ENCODE measurements at places on chromosomes 16 and 17. TPM values are rescaled to one million over a fixed set of nuclear protein-coding genes. Genes with fewer than 3 reads are reported as not detected.

Gene FBXL19
- 27.7 TPM for total RNA-seq

Gene IRF8
- total RNA-seq = 29.6 TPM

Gene GPR179
- total RNA-seq = 0.23 TPM

Gene IL17C
- total RNA-seq = not detected

Gene TUFM
- 163 TPM for total RNA-seq

Gene DYNLRB2
- 1.3 TPM for total RNA-seq

Gene ITGAL
- total RNA-seq = 16.7 TPM

Gene KRTAP9-4
- total RNA-seq = not detected

Gene C17orf50
- total RNA-seq = not detected

Gene AMFR
- total RNA-seq = 121 TPM

Gene CD7
- 12.0 TPM for total RNA-seq

- DNase-seq = peak; percentile 72
Observed at GRCh38 chr17:78324391-78325075, 35.3 kb downstream of the SOCS3 start.

DNA sequence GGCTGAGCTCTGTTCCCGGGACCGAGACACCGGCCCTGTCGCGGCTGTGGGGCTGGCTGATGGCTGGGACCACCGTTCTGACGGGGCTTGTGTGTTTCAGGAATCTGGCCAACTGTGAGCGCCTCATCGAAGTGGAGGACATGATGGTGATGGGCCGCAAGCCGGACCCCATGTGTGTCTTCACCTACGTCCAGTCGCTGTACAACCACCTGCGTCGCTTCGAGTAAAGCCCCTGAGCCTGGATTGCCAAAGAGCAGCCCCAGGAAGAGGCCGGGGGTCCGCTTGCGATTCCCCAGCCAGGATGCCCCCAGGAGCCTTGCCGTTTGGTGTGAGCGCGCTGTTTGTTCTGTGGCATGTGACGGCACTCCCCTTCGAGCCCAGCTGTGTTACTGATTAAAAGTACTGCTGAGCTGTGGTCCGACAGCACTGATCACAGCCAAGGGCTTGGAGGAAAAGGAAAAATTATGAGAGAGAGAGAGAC lies 23.0 kb downstream of the SMTNL2 start:
- DNase-seq = no peak

GRCh38 chr16:22027633-22028032 lies 19.7 kb downstream of the MOSMO start:
- no peak for DNase-seq

DNA sequence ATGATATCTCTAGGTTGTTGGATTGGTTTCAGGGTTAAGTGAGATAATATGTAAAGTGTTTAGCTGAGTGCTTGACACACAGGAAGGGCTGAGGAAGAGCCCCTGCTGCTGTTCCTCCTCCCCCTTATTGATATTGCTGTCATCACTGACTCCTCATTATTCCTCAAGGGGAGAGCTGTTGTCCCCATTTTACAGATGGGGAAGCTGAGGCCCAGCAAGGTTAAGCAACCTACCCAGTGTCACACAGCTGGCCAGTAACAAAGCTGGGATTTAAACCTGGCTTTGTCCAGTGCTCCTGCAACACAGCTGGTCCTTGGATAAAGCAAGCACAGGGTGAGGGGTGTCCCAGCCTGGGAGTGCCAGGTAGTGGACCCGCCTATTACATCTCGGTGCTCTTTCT lies 9.8 kb downstream of the WSCD1 start:
- DNase-seq = no peak

- DNase-seq = peak; percentile 47
Observed at GRCh38 chr17:7717756-7718350, 309 bp downstream of the DNAH2 start.

GRCh38 chr16:78460428-78460827 lies 361.0 kb downstream of the WWOX start:
- no peak for DNase-seq

DNA sequence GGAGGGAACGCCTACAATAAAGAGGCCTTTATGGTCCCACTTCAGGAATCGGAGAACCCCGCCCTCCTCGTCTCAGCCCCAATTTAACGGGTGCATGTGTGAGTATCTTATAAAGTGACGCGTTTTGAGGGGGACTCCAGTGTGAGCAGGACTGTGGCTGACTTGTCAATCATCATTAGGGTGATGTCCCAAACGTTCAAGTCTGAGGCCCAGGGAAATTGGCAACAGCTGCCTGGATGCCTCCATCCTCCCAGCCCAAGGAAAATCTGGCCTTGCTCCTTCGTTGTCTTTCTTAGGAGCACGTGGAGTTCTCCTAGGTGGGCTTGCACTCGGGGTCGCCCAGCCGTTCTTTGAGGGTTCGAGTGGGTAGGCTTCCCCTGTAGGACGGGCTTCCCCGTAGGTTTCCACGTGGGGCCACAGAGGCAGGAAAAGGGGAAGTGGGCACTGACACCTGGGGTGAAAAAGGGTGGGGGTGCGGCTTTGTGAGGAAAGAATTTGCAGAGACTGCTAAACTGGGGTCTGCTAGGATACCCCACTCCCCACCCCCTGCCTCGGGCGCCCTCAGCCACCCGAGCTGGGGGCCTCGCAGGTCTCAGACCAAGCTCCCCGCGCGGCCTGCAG lies 561 bp upstream of the HERPUD1 start:
- DNase-seq = no peak

- DNase-seq = no peak
Observed at GRCh38 chr16:85961988-85962915, 63.3 kb downstream of the IRF8 start.

DNA sequence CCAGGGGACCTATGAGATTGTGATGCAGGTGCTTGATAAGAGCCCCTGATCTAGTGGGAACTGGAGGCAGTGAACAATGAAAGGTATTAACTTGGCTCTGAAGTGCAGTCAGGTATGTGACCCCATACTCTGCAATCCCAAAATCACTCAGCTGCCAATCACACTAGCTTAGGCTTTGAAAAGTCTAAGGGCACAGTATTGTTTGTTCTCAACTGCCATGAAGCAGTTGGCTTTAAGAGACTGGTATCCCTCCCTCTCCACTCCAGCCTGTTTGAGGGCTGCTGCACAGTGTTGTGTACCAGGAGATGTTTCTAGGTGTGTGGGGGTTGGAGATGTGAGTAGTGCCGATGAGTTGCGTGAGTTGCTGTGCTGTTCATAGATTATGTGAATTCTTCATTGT lies 2.4 kb downstream of the YPEL2 start:
- DNase-seq = no peak

DNA sequence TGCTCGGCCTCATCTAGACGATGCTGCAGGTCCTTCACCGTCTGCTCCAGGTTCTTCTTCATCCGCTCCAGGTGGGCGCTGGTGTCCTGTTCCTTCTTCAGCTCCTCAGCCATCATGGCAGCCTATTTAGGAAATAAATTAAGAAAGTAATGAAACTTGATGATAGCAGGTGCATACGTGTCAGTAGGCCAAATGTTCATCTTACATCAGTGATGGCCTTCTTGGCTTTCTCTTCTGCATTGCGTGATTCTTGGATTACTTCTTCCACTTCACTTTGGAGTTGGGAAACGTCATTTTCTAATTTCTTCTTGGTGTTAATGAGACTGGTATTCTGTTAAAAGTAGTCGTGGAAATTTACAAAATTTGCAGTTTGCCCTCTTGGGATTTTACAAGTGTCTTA lies 20.1 kb upstream of the MYH13 start:
- no peak for DNase-seq

DNA sequence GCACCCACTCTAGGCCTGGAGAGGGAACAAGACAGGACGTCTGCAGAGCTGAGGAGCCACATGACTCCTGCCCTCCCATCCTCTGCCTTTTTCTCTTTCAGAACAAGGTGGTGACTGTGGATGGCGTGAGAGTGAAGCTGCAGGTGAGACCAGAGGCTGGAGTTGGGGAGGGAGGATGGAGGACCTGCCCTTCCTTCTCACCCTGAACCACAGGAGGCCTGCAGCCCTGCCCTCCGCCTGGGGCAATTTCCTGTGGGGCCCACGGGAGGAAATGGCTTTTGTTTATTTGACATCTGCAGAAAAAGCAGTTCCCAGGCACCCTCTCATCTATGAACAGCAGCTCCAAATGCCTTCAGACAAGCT lies 5.1 kb downstream of the RAB37 start:
- DNase-seq = no peak

DNA sequence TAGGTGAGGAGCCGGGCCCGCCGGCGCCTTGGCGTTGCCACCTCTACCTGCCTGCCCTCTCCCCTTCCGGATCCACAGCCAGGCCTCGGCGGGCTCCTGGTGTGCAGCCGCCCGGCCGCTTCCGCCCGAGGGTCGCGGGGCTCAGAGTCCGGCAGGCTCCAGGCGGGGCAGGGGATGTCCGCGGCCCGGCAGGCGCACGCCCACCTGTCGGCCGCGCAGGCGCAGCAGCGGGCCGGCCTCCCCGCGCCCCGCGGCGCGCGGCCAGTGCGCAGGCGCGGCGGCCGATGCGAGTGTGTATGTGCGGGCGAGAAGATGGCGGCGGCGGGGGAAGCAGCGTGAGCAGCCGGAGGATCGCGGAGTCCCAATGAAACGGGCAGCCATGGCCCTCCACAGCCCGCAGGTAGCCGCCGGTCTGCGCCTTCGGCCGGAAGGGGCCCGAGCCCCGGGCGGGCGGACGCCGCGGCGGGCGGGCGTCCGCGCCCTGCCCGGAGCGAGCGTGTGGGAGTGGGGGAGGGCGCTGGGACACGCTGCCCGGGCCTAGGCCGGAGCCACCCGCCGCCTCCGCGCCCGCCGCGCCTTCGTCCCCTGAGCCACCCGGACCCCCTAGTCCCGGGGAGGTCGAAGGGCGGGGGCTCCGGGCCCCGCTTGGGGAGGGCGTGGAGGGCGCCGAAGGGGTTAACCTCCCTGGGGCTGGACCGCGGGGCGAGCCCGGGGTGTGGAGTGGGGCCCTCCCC lies at the start of gene USP10:
Gene USP10, plus strand, starts transcription at position 289 of the 734 bp plus-strand sequence. Its CDS starts 91 bp downstream, at position 380.
- peak; percentile 77 for DNase-seq

GRCh38 chr16:71569621-71570020 lies 7.3 kb downstream of the TAT start:
- DNase-seq = peak; percentile 53

DNA sequence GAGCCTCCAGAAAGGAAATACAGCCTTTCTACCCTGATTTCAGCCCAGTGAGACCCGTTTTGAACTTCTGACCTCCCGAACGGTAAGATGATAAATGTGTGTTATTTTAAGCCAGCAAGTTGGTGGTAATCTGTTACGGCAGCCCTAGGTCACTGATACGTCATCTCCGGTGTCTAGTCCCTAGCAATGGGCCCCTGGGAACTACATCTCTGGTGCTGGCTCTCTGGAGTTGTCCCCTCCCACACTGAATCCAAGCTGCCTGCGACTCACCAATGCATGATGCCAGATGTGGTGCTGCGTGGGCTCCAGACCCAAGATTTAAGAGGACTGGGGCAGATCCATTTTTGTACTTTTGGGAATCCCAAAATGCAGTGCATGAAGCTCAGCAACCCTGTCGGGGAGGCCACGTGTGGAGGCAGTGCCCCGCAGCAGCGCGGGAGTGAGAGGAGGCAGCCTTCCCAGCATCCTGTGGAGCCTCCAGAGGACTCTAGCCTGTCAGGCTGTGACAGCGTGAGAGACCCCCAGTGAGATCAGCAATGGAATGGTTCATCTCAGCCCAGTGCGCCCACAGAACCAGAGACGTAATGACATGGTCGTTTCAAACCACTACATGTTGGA lies 43.6 kb upstream of the USP7 start:
- DNase-seq = no peak

DNA sequence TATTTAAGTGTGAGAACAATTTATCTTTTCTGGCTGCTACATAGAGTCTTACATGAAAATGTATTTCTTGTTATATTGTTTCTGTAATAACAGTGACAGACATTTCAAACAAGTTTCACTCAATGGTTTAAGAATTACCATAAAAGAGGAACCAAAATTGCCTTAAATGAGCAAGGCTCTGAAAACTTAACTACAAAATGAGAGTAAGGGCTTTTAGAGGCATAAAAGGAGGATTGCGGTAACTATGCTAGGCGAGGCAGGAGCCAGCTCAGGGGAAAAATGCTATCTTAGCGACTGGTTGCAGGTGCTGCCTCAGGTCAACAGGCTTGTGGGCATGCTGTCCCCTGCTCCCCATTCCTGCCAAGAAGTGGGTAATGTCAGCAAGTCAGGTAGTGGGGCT lies 81.7 kb upstream of the MSI2 start:
- DNase-seq = no peak

GRCh38 chr17:4872786-4873185 lies 26.6 kb upstream of the C17orf107 start:
- no peak for DNase-seq

GRCh38 chr17:83103200-83103942 lies 24.0 kb downstream of the METRNL start:
- peak; percentile 58 for DNase-seq

GRCh38 chr16:48895142-48895541 lies 285.2 kb upstream of the N4BP1 start:
- no peak for DNase-seq

- DNase-seq = peak; percentile 92
Observed at GRCh38 chr16:55465077-55465896, 13.7 kb upstream of the MMP2 start.

- DNase-seq = no peak
Observed at GRCh38 chr17:31431098-31431851, 39.8 kb downstream of the RAB11FIP4 start.

DNA sequence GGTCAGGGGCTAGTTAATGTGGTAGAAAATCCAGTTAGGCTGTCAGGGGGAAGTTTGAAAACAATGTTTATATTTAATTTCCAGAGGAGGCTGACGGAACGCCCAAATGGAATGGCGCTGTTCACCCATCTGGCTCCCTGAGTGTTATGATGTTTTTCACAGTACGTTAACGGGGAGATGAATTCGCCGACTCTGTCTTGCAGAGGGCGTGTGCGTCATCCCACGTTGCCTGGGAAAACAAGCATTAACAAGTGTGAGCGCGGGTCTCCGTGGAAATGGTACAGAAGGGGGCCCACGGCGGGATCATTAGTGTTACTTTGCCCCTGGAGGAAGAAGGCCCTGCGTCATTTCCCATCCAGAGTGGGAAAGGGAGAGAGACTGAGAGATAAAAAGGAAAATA lies 29.6 kb downstream of the RGS9 start:
- no peak for DNase-seq

DNA sequence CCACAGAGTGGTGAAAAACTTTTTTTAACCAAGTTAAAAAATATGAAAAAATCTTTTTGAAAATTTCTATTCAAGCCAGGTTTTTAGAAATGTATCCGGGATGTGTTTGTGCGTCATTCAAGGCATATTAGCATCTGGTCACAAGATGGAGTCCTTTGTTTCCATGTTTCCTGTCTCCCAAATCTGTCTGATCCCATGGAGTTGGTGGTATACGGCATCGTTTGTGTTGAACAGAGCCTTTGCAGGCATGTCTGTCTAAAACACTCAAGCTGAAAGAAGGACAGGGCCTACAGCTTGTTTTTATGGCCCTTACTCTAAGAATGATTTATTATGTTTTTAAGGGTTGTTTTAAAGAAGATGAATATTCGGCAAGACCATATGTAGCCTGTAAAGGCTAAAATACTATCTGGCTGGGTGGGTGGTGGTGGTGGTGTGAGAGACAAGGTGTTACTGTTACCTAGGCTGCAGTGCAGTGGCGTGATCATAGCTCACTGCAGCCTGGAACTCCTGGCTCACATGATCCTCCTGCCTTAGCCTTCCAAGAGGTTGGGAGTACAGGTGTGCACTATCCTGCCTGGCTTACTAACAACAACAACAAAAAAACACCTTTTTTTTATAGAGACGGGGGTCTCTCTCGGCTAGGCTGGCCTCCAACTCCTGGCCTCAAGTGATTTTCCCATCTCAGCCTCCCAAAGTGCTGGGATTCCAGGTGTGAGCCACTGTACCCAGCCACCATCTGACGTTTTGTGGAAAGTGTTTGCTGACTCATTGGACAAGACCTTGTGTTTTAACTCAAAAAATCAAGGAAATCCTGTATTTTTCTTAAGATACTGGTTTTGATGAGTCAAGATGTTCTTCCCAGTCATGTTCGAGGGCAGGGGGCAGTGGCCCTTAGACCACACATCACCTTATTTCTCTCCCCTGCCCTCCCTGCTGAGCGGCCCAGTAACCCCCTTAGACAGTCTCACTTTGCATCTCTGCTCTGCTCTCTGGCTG lies 52.2 kb downstream of the NDE1 start:
- DNase-seq = no peak

Measured in mucosa of gallbladder (tissue), 1 donor.